Activated naive CD4-positive, alpha-beta T cell treated with anti-CD3 and anti-CD28 coated beads for 36 hours (primary cell): ENCODE measurements at places on chromosomes 13 and 19. TPM values are rescaled to one million over a fixed set of nuclear protein-coding genes. Genes with fewer than 3 reads are reported as not detected.

DNA sequence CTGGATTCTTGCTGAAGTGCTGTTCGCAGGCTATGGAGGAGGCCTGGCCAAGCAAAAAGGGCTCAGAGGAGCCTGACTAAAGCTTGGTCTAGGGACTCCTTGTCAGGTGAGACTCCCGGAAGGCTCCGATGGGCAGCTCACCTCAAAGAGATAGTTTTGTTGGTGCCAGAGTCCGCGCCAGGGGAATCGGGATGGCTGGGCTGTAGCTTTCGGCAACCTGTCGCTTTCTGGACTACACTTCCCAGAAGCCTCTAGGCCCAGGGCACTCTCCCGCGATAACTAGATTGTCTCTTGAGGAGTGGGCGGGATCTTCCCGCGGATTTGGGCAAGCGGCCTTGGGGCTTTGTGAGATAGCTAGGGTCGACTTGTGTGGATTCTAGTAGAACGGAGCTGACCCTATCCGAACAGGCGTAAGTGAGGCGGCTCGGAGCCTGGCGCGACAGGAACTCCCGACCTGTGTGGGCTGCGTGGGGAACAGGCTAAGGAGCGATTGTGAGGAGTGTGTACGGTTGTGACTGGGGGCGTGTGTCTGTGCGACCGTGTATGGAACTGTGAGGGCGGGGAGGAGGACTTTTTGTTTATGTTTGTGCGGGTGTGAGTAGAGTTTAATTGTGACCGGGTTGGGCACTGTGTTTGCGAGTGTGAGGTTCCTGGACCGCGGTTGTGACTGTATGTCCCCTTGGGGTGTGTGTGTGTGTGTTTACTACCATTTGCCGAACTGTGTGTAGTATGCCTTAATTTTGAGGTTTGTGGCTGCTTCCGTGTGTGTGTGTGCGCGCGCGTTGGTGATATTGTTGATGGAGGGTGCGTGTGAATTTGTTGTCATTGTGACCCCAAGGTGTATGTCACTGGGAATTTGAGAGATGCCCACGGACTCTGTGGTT is at the start of gene ZNF345:
Gene ZNF345, plus strand, starts transcription at position 318 of the 884 bp plus-strand sequence. CDS start 25,955 bp downstream, outside the sequence.
- peak; percentile 91 for DNase-seq

DNA sequence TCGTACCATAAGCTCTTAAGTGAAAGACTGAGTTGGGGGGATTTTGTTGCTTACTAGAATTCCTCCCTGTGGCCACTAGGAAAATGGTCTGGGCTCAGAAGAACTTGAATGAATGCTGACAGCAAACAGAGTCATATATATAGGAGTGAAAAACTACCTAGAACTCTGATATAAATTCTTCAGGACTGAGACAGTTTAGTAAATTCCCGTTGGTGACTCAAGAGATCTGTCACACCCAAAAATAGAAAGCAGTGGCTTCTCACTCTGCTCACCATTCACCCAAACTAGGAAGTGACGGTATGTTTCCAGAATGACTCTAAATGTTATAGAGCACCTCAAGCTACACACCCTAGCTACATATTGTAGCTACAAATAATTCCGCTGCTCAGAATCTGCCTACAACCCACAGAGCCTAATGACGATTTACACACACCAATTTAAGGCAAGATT is 116.2 kb downstream of the TBC1D4 start:
- DNase-seq: peak; percentile 40

DNA sequence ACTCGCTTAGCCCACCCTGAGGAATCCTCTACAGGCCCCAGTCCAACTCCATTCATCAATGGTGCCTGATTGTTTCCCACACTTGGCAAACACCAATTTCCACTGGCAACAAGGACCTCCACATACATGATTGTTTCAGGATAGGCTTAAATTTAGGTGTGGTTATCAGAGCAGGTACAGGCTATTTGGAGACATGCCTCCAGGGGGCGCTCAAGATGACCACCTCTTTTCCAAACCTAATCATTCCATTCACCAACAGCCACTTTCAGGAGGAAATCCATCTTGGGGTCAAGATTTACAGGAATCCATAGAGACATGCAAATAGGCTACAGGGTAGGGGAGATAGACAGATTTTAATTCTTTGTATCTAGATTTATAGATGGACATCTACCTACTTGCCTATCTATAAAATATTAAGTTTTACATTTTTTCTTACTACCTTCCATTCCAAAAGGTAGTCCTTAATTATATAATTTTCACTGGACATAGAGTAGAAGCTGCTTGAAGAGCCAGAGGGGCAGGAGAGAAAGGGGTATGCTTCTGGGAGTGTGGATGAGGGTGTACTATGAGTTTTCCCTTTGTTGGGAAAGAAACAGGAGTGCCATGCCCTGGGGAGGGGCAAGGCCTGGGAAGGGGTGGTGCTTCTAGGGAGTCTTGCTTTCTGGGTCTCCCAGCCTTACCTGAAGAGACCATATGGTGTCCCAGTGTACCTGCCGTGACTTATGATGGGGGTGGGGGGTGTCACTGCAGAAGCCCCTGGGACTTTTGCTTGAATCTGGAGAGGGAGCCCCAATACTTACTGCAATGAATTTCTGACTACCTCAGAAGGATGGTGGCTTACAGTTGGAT is 14.1 kb upstream of the PCDH8 start:
- DNase-seq: peak; percentile 35

DNA sequence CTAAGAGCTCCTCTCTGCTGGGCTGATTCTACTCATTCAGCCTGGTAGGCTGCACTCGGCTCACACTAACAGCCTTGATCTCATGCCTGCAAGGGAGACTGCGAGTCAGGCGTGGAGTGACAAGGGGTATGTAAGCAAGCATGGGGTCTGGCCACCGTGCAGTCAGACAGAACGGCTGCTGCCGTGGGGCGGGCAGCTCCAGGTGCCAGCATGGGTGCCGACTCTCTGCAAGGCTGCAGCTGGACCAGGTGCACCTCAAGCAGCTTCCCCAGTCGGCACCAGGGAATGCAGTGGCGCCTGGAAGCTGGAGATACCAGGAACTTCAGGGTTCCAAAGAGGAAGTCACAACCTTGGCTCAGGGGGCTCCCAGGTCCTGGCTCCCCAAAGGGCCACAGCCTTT is 892.3 kb downstream of the OLFM4 start:
- DNase-seq: no peak

The SIGLEC8 gene
- total RNA-seq: not detected

The LENG9 gene
- total RNA-seq: 5.7 TPM

DNA sequence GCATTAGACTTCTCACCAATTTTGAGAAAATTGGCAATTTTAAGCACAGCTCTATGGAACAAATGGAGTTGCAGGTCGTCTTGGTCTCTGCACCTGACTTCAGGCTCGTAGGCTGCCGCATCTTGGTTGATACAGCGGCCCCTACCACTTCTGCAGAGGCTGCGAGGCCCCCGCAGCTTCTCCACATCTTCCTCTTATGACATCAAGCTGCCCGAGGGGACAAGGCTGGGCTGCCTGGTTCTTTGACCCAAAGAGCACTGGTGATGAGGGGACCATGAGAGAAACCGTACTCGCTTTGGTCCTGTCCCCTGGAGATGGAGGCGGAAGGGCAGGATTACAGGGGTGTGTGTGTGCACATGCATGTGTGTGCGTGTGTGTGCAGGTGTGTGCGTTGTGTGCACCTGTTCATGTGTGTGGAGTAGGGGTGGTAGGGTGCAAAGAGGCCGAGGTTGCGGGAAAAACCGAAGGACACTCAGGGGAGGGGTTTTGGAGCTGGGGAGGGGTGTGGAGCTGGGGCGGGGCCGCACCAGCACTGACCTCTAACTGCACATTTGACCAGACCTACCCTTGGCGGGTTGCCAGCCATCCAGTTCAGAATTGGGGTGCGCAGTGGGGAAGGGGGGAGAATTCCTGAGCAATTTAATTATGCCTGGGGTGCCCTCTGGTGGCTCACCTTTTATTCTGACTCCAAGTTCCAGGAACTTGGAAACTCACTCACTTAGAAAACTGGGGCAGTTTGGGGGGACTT is 65.1 kb upstream of the ARHGEF7 start:
- DNase-seq: peak; percentile 21

- peak; percentile 74 for DNase-seq
These were observed 46.4 kb downstream of the CELF5 start for GRCh38 chr19:3270902-3271301.

The TMEM255B gene
- total RNA-seq: 1.1 TPM

GRCh38 chr19:39582442-39582841 is 19.9 kb upstream of the LGALS13 start:
- peak; percentile 49 for DNase-seq

The RAB3A gene
- 6.0 TPM for total RNA-seq

- no peak for DNase-seq
These were observed 89.2 kb downstream of the DHRS12 start for GRCh38 chr13:51714663-51715168.

DNA sequence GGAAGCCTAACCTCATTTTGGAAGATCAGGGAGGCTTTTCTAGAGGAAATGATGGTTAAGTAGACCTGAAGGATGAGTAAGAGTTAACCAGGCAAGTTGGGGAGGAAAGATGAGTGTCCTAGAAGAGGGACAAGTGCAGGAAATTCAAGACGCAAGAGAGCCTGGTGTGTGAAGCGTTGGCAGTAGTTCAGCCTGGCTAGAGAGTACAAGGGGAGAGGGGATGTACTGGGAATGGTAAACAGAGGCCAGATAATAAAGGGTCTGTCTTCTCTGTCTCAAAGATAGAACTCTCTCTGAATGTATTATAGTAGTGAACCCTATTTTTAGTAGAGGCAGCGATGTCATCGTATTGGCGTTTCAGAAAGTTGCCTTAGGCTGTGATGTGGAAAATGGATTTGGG is 9.7 kb downstream of the DPY19L3 start:
- no peak for DNase-seq

DNA sequence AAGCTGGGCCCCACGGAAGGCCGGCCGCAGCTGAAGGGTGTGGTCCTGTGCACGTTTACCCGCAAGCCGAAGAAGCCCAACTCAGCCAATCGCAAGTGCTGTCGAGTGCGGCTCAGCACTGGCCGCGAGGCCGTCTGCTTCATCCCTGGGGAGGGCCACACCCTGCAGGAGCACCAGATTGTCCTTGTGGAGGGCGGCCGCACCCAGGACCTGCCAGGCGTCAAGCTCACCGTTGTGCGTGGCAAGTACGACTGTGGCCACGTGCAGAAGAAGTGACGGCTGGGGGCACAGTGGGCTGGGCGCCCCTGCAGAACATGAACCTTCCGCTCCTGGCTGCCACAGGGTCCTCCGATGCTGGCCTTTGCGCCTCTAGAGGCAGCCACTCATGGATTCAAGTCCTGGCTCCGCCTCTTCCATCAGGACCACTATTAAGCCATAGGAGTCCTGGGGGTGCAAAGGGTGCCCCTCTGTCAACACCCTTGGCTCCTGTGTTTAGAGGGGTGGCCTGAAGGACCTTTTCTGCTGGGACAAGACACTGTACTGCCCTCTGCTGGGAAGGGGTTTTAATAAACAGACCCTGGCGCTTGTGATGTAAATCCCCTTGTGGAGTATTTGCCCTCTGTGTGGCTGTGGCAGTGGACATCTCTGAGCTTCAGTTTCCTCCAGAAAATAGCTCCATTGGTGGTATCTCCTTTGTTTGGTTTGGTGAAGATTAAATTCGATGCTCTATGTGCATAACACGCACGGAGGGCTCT is 1.9 kb downstream of the MRPS12 start:
- DNase-seq: peak; percentile 52

DNA sequence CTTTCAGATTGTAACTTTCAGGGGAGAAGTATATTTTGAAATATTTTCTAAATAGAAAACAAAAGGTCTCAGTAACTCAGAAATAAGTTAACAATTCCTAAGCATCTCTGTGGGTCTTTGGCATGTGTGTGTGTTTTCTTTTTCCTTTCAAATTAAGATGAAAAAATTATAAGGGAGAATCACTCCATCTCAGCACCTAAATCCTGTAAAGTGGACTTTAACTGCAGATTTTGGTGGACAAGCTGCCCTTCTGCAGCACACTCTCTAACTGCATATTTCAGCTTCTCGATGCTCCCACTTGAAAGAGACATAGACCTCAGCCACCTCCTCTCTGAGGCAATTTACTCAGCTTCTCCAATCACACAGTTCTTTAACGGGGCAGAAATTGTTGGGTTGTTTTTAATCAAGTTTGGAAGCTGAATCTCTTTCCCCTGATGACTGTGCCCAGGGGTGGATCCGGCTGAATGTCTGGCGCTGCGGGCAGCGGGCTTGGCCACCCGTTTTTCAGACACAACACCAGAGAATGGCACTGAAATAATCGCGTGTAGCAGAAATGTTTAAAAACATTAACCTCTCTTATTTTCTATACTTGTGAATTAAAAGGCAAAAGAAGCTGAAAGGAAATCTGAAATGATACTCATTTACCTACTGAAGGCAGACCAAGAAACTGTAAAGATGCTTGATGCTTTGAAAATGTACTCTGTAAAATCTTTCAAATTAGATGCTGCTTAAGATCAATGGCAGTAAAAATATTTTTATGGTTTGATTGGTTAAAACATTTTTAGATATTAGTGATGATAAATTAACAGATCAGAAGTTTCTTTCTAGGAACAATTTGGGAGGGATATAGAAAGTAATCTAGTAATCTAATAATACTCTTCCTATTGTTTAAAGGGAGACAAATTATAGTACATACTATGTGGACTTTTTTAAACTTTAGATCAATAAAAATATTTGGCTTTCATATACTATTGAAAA is 12.4 kb downstream of the ZIC2 start:
- DNase-seq: no peak

DNA sequence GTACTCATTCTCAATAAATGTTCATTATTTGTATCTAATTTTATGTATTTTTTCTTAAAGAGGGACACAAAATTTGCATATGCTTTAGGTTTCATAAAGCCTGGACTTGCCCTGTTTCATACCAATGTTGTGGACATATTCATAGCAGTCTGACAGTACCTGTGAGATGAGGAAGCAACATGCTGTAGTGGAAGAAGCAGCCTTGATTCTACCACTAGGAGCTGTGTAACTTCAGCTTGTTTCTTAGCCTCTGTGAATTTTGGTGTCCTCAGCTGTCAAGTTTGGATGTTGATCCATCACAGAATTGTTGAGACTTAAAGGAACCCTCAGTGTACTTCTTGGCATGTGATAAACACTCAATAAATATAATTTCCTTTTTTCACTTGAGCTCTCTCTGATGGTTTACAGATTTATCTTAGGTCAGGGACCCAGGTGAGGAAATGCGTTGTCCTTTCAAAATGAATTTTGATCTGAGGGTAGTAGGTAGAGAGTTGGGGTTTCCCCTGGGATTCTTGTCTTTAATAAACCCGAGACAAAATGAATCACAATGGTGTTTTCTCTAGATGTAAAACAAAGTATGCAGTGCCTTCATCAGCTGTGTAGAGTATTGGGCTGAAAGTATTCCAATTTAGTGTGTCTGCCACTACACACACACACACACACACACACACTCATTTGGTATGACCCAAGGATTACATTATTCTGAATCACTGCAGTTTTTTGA is 152.1 kb downstream of the KCNRG start:
- peak; percentile 17 for DNase-seq

The SSC5D gene
- 0.48 TPM for total RNA-seq

- DNase-seq: no peak
These were observed 1005.1 kb downstream of the PCDH9 start for GRCh38 chr13:66225072-66225471.

DNA sequence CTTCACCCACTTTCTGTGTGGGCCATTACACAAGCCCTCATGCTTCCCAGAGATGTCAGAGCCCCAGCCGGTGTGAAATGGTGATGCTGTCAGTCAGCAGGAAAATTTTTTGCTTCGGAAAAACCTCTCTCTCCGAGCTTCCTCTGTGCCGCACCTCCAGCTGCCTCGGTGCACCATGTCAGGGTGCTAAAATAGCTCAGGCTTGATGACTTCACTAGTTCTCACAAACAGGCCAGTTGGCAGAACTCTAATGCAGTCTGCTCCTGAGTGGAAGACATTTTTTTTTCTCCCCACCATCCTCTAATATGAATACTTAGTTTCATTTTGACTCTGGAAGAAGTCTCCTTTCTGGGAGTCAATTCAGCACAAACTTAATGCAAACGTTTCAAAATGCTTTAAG is 71.3 kb downstream of the KLF12 start:
- peak; percentile 62 for DNase-seq

The DENND1C gene
- total RNA-seq: 57.9 TPM

The PRSS57 gene
- total RNA-seq: not detected

The ZNF540 gene
- total RNA-seq: 1.9 TPM

The THSD1 gene
- total RNA-seq: not detected

The TMEM205 gene
- total RNA-seq: 21.4 TPM
